KBM-7 (cell line): ENCODE measurements at places on chromosomes 7 and 10.

- no peak for DNase-seq
Observed at GRCh38 chr10:36943544-36943943, 181.9 kb upstream of the ANKRD30A start.

DNA sequence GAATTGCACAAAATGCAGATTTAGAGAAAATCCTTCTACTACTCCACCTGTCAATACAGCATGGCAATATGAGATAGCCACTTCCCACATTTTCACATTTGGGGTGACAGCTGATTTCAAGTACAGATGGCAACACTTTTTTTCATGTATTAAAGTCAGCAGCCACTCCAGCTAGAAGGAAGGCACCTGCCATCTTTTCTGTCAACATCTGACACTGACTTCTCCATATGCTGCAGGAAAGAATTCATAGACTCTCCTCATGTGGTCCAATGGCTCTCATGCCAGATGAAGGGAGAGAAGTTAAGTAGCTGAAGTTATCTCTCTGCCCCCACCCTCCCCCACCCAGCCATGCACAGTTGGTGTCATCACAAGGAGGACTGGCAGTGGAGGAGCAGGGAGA lies 912.0 kb downstream of the SORCS1 start:
- no peak for DNase-seq

DNA sequence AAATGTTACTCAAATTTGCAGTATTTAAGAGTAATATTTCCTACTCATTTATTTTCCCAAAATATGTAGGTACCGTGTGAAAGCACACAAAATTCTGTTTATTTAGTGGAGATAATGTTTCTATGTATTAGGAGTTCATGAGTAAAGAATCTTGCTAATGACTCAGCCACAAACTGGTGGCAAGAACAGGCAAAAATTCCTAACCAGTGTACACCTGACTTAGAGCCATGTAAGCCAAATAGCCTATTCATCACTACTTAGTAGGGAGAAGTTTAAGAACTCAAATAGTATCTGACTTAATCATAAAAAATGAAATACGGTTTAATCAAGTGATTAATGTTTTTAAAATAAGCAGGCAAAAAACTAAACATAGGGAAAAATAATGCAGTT lies 169.0 kb downstream of the SRPK2 start:
- DNase-seq: no peak

GRCh38 chr10:124642088-124642710 lies 102.0 kb downstream of the FAM53B start:
- no peak for DNase-seq

- DNase-seq: no peak
Observed at GRCh38 chr7:48718731-48719378, 205.5 kb upstream of the CDC14C start.

DNA sequence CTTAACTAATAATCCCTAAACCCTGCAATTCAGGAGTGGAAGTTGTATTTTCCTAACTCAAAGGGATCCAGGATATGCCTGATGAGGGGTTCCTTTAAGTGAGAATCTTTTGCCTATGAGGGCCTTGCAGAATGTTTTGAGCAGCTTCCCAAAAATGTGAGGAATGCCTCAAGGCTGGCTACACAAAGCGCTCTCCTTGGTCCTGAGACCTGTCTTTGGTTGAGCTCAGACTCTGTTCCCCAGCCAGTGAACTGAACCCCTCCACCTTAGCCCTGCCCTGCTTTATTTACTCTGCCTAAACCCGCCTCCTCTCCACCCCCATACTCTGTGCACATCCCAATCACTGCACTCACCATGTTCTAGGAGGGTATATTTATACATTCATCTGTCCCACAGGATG lies 108.6 kb downstream of the NRCAM start:
- no peak for DNase-seq

DNA sequence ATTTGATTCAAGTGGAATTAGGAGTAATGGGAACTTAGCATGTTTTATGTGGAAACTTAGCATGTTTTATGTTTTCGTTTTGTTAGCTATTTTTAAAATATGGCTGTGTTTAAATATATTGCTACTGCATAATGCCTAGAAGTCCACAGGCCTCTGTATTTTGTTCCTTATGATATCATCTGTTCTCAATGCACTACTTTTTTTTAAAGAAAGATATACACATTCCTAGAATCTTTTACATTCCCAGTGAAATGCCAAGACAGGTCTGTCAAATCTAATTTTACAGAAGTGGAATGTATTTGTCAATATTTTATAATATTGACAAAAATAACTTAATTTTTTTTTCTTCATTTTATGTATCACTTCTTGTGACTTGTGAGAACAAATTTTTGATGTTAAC lies 51.6 kb downstream of the ST7 start:
- DNase-seq: no peak

DNA sequence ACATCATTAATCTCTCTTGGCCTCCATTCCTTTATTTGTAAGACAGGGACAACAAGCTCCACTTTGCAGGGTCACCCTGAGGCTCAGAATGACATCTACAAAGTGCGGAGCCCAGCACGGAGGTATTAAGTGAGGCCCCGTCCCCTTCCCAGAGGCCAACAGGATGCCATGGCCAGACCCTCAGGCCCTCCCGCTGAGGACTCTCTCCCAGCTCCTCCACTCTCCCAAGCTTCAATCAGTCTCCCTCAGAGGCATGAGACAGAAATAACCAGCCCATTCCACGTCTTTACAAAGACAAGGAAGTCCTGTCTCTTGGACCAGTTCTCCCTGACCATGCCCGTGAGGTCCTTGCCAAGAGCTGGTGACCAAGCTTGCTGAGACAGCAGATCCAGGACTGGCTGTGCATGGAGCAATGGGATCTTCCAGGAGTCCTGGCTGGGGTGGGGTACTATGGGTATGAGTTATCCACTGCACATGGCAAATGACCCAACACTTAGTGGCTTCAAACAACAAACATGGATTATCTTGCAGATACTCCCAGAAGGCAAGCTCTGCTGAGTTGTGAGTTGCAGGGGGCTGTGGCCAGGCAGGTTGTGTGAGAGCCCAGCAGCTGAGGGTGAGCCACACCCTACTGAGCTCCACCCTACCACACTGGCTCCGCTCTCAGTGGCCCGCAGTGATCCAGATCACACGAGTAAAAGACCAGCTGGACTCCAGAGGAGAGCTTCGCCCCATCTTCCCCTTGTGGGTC lies 4.3 kb upstream of the PPIF start:
- no peak for DNase-seq

- DNase-seq: no peak
Observed at GRCh38 chr7:25852939-25853271, 299.1 kb upstream of the NFE2L3 start.

- no peak for DNase-seq
Observed at GRCh38 chr10:76049581-76050290, 618.3 kb downstream of the LRMDA start.

- peak; percentile 43 for DNase-seq
Observed at GRCh38 chr7:74606101-74606908, 51.2 kb upstream of the GTF2I start.

DNA sequence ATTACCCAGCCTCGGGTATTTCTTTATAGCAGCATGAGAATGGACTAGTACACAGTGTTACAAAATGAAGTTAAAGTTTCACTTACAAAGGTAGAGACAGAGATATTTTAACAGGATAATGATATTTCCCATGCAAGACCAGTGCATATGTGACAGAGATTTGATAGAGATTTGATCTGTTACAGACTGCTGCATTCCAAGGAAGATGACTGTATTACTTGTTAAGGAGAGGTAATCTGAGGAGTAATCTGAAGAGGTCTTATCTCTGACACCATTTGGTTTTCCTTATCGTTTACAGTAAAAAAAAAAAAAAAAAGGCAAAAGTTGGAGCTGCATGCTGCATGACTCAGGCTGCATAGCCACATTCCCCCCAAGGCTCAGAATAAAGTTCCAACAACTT lies 289.6 kb downstream of the POM121L12 start:
- DNase-seq: no peak

DNA sequence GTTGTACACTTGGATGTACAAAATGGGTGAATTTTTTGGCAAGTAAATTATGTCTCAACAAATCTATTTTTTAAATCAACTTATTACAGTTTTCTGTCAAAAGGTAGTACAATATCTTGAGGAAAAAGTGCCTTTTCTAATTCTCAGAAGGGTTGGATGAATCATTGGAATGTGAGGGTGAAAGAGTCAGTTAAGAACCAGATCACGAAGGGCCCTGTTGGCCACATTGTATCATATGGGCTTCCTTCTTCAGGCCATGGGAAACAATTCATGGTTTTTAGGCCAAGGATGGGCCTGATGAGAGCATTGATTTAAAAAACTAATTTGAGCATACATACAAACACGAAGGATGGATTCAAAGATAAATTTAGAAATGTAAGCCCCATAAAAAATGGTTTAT lies 503.7 kb downstream of the TNS3 start:
- no peak for DNase-seq

DNA sequence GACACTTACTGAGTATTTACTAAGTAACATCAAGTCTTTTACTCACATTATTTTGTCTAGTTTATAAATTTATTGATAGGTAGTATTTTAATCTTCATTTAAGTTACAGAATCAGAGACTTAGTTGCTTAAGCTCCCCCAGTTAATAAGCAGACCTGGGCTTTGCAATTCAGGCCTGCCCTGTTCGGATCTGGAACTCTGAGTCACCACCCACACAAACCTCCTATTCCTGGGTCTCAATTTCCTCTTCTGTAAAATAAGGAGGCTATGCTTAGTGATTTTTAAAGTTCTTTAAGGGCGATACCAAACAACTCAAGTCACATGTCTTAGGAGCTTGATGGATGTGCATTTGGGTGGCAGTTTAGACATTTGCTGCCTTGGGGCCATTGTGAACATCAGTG lies 3.5 kb upstream of the MGAM start:
- no peak for DNase-seq

DNA sequence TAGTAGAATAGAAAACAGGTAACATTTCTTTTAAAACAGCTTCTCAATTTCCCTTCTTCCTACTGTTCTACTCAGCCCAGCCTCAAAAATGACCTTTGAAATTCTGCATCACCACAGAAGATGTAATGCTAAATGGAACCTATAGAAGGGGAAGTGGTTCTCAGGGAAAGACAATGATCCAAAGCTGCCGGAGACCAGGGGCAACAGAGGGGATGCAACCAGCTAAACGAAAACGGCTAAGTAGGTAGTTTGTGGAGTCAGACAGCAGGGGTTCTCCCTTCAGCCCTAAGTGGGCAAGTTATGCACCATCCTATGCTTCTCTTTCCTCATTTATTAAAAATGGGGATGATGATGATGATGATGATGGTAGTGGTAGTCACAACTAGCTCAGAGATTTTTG lies 214.3 kb downstream of the ELMO1 start:
- no peak for DNase-seq

GRCh38 chr10:47406870-47407691 lies 23.0 kb upstream of the ZNF488 start:
- DNase-seq: no peak

- no peak for DNase-seq
Observed at GRCh38 chr10:74949843-74950765, 123.7 kb downstream of the KAT6B start.

DNA sequence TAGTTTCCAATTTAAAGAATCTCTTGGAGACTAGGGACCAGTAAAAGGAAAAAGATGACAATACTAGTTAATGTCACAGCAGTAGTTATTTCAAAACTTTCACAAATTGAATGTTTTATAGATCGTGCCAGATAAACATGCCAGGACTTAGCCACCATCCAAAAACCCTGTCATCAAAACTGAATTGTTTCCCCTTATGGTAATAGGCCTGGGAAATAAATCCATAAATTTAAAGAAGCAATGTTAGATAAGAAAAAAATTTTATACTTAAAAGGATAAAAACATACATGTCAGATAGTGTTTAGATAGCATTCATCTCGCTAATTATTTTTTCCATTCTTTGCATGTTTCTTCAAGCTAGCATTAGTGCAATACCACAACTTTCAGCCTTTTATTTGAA lies 71.2 kb downstream of the SUGCT start:
- DNase-seq: no peak

- peak; percentile 78 for DNase-seq
Observed at GRCh38 chr10:12051241-12051640, 8.6 kb upstream of the UPF2 start.

- DNase-seq: peak; percentile 82
Observed at GRCh38 chr10:112375721-112376395, 1.9 kb downstream of the ACSL5 start.

- DNase-seq: no peak
Observed at GRCh38 chr7:131683536-131684125, 127.2 kb upstream of the PODXL start.

DNA sequence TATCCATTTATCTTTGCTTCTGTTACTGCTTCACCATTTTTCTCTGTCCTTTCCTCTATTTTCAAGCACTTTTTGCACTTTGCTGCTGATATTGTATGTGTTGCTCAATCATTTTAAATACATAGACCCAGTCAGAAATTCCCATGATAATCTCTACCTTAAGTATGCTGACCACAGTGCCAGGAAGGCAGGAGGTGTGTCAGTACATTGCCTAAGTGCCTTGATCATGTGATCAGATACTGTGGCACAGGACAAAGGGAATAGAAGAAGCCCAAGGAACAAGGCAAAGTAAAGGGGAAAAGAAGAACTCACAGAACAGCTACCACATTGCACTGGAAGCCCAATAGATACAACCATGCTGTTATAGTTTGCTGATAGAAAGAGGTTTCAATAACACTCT lies 53.7 kb upstream of the CD36 start:
- DNase-seq: peak; percentile 27

- no peak for DNase-seq
Observed at GRCh38 chr7:48931481-48931880, 7.1 kb downstream of the CDC14C start.

DNA sequence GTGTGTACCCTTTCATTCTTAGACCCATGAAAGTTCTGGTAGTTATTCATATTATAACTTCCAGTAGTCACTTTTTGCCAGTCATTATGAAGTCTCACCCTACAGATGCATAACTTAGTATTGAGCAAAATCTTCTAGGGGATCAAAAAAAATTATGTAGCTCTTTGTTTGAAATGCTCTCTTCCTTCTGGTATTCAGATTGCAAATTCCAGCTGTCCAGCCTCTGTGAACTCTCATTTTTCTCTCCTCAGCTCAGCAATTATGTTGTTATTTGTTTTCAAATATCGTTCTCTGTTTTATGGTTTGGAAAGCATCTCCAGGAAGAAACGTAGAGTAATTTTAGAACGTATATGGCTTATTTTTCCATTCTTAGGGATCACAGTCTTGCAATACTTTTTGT lies 442.5 kb downstream of the SEMA3D start:
- no peak for DNase-seq

DNA sequence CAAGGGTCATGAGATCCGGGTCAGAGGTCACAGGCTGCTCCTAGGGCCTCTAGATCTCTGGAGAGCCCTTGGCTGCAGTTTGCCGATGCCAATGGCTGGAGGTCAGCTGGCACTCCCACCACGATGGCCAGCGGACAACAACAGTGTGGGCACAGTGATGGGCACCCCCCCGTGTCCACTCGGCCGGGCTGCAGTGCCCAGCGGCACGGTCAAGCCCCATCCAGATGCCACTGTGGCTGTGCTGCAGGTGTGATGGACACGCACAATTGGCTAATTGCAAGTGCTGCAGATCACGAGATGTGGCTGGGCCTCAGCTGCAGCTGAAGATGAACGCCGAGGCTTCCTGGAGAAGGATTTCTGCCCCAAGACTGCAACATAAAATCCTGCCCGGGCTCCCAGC lies 80.7 kb downstream of the PDGFA start:
- no peak for DNase-seq

- no peak for DNase-seq
Observed at GRCh38 chr7:51010534-51010933, 227.8 kb upstream of the GRB10 start.
